AML-193 (cell line): ENCODE measurements at places on chromosomes 4 and X.

DNA sequence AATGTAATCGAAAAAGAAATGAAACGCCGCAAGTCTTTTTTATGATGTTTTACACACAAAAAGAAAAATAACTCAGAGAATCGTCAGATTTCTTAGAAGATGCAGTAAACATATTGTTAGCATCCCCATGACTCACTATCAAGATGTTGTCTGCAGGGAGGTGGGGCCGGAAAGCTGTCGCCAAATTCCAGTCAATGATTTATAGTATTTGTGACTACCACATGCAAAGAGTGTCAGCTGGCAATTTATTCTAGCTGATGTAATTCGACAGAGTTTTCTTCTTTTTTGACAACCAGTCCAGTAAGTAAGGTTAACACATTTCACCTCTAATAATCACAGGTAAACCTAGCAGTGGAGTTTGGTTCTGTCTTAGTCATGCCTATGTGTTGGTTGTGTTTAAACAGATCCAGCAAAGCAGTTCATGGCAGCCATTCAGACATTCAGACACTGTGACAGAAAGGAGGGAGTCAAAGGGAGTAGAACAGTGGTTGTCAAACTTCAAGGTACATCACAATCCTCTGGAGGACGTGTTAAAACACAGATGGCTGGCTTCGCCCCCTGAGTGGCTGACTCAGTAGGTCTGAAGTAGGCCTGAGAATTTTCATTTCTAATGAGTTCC lies 19.8 kb upstream of the PPP1R2C start:
- no peak for DNase-seq

DNA sequence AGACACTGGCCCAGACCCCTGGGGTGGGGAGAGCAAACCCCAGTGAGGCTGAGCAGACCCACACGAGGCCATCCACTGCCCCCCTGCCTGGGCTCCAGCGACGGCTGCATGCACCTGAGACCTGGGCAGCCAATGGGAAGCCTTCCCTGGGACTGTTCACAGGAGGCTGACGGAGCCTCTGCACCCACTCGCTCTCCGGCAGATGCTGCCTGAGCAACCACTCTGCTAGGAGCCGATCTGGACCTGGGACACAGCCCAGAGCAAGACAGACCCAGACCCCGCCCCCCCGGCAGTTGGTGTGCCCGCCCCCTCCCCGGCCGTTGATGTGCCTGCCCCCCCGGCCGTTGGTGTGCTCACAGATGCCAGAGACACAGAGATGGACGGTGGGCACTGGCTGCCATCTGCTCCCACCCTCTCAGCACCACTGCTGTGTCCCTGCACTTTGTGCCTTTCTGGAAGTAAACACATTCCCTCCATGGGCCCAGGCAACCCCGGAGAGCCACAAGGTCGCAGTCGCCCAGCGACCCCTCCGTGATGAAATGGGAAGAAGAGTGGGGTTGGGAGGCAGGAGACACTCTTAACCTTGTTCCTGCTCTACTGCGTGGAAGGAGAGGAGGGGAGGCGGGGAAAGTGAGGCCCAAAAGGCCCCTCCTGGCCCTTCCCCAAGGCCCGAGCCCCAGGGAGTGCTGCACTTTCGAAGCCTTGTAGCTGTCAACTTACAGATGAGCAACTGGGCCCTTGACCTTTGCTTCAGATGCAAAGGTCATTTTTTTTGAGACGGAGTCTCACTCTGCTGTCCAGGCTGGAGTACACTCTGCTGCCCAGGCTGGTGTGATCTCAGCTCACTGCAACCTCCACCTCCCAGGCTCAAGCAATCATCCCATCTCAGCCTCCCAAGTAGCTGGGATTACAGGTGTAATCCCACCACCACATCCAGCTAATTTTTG lies 62.0 kb downstream of the ZFYVE28 start:
- no peak for DNase-seq

- no peak for DNase-seq
Measured at GRCh38 chrX:136063340-136064079, 78.3 kb downstream of the SLC9A6 start.

GRCh38 chrX:110259117-110259516 lies 58.8 kb downstream of the AMMECR1 start:
- no peak for DNase-seq

GRCh38 chr4:148060264-148061140 lies 328.6 kb downstream of the ARHGAP10 start:
- no peak for DNase-seq

GRCh38 chr4:137420901-137421396 lies 111.3 kb downstream of the PCDH18 start:
- DNase-seq: no peak

DNA sequence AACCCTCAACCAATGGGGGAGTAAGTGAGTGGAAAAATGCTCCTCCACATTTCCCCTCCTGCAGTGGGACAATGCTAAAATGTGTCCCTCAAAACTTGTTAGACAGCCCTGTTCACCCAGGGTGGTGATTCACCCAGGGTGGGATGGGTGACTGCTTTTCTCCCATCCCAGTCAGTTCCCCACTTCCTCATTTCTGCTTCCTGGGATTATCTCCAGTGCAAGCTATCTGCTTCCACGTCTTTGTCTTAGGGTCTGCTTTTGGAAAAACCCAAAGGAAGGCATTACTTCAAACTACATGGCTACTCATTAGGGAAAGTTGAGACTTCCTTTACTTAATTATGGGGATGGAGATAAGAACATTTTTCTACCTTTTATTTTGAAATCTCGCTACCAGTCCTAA lies 45.5 kb downstream of the ETNPPL start:
- DNase-seq: no peak

GRCh38 chr4:14087459-14087858 lies 459.9 kb upstream of the BOD1L1 start:
- DNase-seq: no peak

DNA sequence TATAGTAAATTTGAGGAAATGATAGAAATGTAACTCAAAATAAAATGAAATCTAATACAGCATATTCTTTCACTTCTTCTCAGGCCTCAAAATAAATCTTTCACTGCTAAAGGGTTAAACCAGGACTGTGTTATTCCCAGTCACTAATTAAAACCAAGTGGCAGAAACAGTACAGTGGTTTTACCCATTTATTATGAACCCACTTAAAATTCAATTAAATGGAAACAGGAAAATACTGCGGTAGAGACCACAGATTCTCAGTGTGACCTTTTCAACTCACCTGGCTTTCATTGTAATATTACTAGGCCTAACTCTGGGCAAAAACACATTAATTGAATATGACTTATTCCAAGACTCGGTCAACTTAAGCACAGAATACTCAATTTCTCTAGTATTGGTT lies 176.5 kb upstream of the DKK2 start:
- DNase-seq: no peak

DNA sequence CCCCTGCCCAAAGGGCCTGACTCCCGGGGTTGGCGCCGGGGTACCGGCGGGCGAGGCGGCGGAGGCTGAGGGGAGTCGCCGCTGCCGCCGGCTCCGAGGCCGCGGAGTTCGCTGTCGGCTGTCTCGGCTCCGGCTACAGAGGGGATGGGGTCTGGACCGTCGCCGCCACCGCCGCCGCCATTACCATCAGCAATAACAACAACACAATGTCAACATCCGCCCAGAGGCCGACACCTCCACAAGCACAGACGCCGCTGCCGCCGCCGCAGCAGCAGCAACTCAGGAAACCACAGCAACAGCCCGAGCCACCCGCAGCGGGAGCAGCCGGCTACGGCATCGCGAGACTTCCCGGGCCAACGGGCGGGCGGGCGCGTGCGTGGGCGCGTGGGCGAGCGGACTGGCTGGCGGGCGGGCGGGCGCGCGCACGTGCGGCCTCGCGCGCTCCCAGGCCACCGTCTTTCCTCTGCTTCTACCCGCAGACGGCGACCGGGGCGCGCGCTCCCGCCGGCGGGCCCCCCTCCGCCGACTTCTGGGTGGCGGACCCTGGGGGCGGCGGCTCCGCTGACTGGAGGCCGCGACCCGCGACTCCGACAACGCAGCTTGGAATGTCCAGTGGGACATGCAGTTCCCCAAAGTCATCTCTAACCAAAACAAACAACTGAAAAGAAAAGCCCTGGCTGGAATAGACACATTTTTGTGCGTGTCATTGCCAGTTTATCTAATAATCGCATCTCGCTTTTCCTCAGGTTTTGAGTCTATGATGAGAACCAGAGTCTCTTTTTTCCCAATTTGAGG lies at the start of gene CHIC2:
Gene CHIC2 (minus strand): TSS at position 289 of the 795 bp plus-strand sequence. CDS start 305 bp downstream, outside the sequence.
- peak; percentile 82 for DNase-seq

DNA sequence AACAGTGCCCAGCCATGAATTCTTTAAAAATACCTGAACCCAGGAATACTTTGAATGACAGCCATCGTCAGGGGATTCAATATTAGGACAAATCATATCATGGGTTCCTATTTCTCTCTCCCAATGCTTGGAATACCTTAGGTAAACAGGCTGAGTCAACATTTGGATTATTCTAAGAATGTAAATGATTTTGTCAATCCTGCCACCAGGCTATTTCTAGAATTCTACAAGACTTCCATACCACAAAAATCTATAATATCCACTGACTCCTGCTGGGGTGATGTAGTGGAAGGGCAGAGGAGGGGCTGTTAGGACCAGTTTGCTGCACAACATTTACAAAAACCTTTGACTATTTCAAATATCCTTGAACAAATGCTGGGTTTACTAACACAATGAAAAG lies 65.2 kb downstream of the IGFBP7 start:
- DNase-seq: no peak

GRCh38 chr4:113901994-113902787 lies 77.3 kb downstream of the ARSJ start:
- no peak for DNase-seq

DNA sequence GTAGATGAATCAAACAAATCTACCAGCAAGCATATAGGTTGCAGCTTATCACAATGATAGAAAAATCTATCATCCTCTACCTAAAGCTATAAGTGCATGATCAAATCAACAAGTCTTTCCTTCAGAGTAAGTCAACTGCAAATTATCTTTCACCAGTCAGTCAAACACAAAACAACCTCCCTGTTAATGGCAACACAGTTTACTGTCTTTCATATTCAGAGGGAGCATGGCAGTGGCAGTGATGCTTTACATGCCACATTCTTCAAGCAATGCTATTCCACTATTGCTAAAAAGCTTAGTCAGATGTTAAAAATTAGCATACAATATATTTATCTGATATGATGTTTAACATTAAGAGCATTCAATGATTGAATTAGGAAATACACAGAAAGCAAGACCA lies 245.1 kb upstream of the KLHL4 start:
- no peak for DNase-seq

- no peak for DNase-seq
Measured at GRCh38 chr4:152232271-152232670, 303.6 kb downstream of the FBXW7 start.

- no peak for DNase-seq
Measured at GRCh38 chr4:171484681-171485080, 328.5 kb upstream of the GALNTL6 start.

DNA sequence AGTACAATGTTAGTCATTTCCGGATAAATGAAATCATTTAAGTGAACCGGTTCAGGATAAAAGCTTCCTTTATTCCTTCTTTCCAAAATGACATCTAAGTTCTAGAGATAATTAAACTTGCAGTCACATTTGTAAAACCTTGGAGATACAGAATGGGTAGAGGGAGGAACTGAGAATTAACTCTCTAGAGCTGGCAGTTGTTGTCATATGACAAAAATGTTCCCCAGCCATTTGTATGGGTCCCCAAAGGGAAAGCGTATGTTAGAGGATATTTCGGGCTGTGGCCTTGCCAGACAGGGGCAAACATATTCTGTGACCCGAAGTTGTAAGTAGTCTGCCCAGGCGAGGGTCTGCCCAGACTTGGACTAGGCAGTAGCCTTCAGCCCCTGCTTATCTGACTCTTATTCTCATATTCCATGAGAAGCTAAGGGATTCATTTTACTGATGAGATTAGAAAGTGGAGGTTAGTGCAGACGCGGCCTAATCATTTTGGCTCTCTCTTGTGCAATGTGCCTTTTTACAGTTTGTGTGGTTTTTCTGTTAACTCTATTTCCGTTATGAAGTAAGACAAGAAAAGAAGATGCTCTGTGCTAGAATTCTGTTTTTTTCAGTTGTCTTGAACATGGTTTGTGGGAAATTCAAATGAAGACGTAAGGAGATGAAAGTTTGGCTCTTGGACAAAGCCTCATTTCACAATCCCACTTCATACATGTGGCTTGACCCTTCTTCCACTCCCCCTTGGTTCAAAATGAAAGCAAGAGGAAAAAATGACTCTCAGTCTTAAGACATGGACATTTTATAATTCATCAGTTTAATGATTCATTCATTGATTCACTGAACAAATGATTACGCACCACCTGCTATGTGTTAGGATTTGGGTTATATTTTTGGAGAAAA lies 2394.2 kb upstream of the AGA start:
- peak; percentile 80 for DNase-seq

DNA sequence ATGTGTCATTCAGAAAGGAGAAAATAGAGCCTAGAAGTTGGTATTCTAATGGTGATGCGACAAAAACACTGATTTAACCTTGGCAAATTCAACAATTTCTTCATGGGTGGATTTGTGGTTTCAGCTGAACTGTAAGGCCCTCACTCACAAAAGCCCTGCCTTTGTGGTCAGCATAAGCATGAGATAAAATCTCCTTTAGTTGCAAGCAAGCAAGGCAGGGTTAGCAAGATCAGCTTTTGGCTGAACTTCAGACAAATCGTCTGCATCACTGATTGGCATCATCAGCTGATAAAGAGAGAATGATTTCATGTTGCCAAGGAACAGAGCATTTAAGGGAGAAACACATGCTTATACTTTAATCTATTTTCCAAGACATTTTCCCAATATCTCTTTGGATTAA lies 2582.2 kb downstream of the PCDH7 start:
- DNase-seq: no peak

DNA sequence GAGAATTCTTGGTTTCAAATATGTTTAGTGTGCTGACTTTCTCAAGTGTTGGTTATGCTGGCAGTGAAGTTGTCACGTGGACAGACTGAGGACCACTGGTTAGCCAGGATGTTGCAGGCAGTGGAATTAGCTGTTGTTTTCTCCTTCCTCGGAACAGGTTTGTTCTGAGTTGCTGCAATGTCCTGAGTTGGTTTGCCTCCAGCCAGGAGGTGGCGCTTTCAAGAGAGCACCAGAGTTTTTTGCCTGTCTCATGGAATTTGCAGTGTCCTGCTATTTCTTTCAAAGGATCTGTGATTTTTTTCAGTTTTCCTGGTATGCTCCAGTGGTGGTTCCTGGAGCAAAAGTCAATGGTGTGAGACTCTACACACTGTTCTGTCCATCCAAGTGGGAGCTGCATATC lies 158.1 kb upstream of the CXorf66 start:
- no peak for DNase-seq

GRCh38 chr4:89111833-89112563 lies 665 bp downstream of the TIGD2 start:
- peak; percentile 68 for DNase-seq

GRCh38 chr4:38009421-38009820 lies 49.2 kb downstream of the PTTG2 start:
- no peak for DNase-seq

DNA sequence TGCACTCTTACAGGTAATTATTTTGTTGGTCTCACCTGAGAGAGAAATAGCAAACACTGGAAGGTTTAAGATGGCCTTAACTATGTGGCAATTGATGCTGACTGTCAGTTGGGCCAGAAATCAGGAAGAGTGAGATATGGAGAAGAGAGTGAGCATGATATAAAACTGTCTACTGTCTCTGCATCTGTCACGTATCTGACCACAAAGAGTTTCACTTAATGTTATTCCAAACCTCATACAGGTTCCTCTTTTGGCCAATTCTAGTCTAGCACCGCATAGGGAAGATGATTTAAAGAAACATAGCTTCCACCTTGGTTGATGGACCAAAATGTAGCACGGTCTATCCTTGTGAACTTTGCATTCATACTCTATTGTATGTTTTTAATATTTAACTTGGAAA lies 381.0 kb upstream of the BOD1L1 start:
- peak; percentile 62 for DNase-seq
